ENCODE measurements at places on chromosomes 13 and 19.

DNA sequence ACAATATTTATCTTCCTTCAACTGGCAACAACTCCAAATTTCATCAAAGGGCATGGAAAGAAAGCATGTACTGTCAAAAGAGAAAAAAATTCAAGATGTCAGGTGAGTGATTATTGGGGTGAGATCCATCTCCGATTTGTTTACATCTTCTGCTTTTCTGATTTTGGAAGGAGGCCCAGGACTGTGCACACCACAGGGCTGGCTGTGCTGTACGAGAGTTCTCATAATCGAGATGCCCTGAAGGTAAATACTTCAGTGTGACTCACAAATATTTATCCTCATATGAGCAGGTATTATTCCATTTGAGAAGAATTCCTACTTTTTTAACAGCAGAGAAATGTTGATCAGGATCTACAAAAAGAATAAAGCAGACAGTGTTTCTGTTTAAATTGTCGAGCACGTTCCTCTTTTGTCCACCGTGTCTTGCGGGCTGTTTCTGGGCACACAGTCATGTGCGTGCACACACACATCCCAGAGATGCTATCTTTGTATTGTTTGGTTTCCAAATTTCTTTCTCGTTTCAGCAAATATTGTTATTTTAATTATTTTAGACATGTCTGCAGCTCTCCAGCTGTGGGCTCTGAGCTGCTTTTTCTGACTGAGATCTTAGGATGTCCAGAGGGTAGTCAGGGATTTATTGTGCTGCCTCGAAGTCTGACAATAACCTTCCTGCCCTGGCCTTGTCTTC is 103.8 kb downstream of the KL start:
- no peak for DNase-seq

DNA sequence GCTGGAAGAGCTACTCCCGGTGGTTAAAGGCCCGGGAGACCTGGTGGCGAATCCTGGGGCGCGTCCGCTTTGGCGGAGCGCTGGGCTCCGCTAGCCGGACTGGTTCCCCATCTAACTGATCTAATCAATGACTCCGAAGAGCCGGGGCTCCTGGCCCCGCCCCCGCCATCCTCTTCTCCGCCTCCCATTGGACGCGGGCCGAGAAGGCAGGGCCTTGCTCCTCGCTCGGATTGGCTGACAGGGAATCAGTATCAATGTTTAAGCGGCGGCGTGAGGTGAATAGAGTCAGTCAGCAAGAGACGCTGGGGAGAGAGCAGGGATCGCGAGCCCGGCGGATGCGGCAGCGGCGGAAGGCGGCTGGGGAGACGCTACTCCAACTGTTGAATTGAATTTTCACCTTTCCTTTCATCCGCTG is 1.7 kb upstream of the PCDH17 start:
- peak; percentile 53 for DNase-seq

GRCh38 chr19:13098277-13099072 is 4.2 kb downstream of the LYL1 start:
- no peak for DNase-seq

- DNase-seq, result no peak
Measured at GRCh38 chr19:50434525-50434924, 1.8 kb downstream of the MYBPC2 start.

All from NCI-H2029 (cell line).